ENCODE measurements at places on chromosomes 4 and X.

- no peak for DNase-seq
Observed at GRCh38 chrX:63869506-63869905, 84.5 kb upstream of the ARHGEF9 start.

DNA sequence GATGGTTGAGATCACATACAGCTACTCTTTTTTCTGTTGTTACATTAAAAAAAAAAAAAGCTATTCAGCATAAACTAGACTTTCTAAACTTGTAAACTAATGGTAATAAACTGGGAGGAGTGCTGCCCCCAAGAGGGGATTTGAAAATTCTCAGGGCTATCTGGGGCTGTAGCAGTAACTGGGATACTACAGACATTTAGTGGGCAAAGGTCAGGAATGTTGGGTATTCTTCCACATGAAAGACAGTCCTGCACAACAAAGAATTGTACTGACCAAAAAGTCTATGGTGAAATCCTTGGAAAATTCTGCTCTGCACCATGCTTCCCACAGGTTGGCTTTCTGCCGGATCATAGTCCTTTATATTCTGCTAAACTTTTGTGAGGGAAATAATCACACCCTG, 232.6 kb upstream of the BOD1L1 start:
- no peak for DNase-seq

GRCh38 chr4:159577241-159577640, 474.4 kb downstream of the RAPGEF2 start:
- DNase-seq = no peak

GRCh38 chr4:137701401-137701800, 169.1 kb upstream of the PCDH18 start:
- no peak for DNase-seq

GRCh38 chrX:53239474-53239873, 14.5 kb upstream of the KDM5C start:
- DNase-seq = no peak

DNA sequence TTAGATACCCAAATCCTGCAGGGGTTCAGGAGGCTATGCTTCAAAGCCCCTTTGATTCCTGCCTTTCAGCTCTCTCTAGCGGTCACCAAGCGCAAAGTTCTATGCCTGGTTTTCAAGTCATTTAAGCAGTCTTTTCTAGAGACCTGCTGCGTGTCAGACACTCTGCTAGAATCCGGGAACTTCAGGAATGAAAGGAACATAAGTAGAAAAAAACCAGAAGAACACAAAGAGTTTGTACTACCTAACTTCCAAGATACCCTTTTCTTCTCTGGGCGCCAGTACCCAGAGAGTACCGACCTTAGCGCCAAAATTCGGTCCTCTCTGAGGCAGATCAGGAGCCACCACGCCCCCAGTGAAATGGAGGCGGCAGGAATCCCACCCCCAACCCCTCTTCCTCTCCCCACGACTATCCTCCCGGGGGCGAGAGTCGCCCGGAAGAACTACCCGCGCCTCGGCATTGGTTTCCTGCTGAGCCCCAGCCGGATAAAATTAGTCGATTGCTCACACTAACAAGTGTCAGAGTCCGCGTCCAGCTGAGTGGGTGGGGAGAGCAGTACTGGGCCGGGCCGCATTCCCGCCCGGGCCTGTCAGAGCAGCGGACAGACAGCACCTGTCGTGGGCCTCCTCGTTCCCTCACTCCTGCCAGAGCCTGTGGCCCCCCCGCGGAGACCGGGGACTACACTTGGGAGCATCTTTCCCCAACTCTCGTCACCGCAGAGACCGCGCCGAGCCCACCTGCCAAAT, 78.8 kb downstream of the RLIM start:
- DNase-seq = peak; percentile 79

DNA sequence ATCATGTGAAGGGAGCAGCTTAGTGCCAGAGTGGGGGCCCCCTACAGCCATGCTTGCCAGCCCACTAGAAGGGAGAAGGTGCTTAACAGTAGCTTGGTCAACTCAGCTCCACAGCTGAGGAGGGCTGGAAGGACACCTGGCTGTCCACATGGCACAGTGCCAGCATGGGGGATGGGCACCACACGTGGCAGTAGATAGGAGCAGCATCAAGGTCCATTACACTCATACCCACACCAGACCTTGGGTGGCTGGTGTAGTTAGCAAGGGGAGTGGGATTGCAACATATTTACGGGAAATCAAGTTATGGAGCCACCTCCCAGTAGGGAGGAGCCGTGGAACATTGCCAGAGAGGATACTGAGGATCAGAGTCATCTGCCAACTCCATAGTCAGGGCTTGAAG, 37.9 kb upstream of the SLC4A4 start:
- DNase-seq = no peak

GRCh38 chr4:87523307-87523706, 5.9 kb downstream of the SPARCL1 start:
- DNase-seq = no peak

- no peak for DNase-seq
Observed at GRCh38 chrX:9610771-9611392, 146.0 kb downstream of the TBL1X start.
